ENCODE measurements at places on chromosomes 5 and 9.

DNA sequence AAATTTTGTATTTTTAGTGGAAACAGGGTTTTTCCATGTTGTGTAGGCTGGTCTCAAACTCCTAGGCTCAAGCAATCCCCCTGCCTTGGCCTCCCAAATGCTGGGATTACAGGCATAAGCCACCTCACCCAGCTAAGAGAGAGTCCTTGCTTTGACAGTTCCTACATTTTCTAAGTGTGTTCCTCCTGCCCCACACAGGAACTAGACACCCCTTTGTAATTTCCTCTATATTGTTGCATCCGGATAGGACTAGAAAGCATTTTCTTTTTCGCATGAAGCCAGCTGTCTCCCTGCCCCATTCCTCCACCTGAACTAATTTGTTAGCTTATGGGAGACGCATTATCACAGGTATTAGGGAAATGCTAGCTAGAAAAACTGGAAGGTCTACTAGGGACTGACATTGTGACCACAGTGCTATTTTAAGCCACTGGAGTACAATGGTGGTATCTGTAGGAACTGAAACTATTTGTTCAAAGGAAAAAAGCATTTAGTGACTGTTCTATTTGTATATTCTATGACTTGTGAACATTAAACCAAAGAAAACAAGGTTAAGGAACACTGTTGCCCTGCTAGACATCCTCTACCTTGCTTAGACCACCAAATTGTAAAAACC lies 214.1 kb downstream of the SMARCA2 start:
- no peak for DNase-seq

DNA sequence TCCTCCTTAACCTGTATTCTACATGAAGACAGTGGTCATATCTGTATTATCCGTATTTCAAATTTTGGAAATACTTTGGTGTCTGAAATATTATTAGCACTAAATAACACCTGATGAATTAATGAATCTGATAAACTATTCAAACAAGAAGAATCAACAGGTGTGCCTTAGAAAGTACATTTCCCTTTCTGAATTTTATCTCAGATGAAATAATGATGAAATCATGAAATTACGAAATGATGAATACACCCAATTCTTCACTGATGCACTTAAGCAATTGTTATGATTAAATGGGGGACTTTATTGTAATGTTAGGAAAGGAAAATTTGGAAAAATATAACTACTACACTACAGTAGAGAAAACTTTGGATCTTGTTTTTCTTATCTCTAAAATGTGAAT lies 313.6 kb downstream of the HCN1 start:
- DNase-seq, result no peak

DNA sequence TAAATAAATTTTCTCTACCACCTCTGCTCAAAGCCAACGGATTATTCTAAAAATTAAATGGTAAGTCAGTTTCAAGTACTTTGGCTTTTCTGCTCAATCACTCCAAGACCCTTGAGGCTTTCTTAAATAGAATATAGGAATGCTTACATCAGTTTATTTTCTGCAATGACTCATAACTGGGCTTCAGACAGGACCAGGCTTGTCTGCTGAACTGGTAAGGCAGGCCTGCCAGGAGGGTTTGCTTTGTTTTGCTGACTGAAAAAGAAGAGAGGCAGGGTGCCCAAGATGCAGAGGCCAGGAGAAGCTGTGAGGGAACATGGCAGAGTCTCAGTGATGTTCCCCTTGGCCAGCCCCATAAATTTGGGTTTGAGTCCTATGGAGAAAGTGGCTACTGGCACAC lies 60.3 kb upstream of the EPB41L4A start:
- DNase-seq, result peak; percentile 27

DNA sequence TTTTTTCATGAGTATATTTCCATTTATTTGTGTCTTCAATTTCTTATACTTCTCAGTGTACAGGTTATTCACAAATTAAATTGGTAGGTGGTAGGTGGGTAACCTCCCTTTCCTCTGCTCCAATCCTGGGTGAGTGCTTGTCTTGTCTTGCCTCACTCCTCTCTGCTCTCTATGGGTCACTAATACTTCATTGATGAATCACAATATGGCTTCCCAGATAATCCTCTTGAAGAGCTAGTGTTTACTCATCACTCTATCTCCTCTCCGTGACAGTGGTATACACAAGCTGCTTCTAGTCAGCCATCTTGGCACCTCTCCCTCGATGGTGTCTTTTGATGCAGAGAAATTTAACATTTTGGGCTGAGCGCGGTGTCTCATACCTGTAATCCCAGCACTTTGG lies 331.8 kb upstream of the NMUR2 start:
- no peak for DNase-seq

DNA sequence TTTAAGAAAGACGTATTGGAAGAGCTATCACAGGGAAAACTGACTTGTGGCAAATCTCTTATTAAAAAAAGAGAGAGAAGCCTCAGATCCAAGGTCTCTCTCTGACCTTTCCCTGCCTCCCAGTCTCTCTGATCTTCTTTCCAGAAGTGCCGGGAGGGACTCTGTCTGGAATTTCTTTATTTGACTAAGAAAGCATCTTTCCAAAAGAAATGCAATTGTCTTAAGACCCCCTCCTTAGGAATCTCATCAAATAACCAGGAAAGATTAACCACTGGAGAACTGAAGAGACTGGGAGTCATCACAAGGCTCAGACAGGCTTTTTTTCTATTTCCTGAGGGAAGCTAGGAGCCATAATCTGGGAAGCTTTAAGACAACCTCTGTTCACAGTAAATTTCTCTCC lies 4.6 kb downstream of the C1QTNF3 start:
- no peak for DNase-seq

DNA sequence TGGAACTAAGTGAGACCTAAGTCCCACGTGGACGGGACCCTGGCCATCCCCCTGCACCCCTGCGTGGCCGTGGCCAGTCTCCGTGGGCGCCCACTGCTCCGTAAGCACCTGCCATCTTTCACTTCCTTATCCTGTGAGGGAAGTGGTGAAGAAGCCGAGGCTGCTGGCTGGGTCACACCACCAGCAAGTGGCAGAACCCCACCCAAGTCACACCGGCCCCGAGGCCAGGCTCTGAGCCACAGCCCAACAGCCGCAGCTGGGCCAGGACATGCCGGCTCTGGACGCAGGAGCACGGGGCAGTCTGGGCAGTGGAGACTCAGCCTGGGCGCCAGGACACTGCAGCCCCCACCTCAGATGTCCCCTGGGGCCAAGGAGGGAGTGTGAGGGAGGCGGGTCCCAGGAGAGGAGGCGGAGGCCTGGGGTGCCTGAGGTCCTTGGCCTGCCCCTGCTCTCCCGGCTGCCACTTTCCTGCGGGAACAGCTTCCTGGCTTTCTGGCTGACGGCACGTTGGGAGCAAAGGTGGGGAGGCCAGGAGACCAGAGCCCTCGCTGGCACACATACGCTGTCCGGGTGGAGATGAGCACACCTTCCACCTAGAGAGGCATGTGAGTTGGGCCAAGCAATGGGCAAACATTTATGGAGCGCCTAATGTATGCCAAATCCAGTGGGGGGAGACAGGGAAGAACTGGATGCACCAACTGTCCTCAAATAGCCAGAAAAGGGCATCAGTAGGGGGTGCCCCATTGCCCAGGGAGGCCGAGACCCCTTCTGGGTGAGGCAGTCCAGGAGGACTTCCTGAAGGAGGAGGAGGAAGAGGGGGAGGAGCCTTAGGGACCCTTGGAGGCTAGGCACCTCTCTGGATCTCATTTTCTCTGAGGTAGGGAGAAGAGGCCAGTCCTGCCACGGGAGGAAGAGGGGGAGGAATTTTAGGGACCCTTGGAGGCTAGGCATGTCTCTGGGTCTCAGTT lies 43.9 kb upstream of the EGFL7 start:
- no peak for DNase-seq

- no peak for DNase-seq
Observed at GRCh38 chr9:3012245-3012644, 168.3 kb upstream of the PUM3 start.

GRCh38 chr5:139431706-139432105 lies 7.6 kb downstream of the DNAJC18 start:
- no peak for DNase-seq

GRCh38 chr5:135329913-135330797 lies 68.9 kb downstream of the MACROH2A1 start:
- no peak for DNase-seq

GRCh38 chr5:56064984-56065383 lies 70.2 kb upstream of the IL6ST start:
- DNase-seq, result no peak

DNA sequence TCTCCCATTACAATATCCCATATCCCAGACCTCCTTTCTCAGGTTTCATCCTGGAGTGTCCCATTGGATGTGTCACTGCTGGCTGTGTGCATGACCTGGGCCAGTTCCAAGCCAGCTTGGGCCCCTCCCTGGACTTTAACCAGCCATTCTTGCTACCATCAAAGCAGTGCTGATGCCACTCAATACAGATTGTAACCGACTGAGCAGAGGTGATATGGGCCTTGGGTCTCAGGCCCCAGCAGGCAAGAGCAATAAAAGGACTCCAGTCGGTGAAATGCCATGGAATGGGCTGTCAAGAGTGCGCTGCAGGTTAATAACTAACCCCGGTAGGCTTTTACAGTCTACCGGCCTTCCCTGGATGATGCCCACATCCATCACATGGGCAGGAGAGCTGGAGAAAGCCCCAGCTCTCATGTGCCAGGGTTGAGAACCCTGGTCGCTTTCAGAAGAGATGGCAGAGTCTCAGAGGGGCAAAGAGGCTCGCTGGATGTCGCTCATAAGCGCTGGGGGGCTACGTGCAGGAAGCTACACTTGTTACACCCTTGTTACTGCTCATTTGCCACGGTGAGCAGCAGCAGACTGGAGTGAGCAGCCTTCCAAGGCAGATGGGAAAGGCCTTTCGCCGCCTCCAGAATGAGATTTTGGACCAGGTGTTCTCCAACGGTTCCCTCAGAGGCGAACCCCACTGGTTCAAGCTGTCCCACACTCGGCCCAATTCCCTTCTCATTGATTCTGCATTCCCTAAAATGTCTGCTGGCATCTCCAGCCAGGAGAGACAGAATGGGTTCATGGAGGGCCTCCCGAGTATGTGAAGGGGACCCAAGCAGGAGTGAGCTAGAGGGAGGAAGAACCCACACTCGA lies 13.2 kb downstream of the EPB41L4B start:
- DNase-seq, result no peak

- peak; percentile 46 for DNase-seq
Observed at GRCh38 chr5:143001764-143002351, 231.7 kb downstream of the ARHGAP26 start.
